ENCODE measurements at places on chromosomes 2 and 18. TPM values are rescaled to one million over a fixed set of nuclear protein-coding genes. Genes with fewer than 3 reads are reported as not detected.

The SCYGR4 gene
- not detected for total RNA-seq

The NEB gene
- total RNA-seq = 1.7 TPM

The GPATCH11 gene
- 15.7 TPM for total RNA-seq

The NDUFS1 gene
- 85.8 TPM for total RNA-seq

The IL36A gene
- not detected for total RNA-seq

The RTKN gene
- 3.4 TPM for total RNA-seq

The RBKS gene
- 1.7 TPM for total RNA-seq

The TSPYL6 gene
- under 0.01 TPM for total RNA-seq

The RAX gene
- total RNA-seq = not detected
